ENCODE measurements at places on chromosomes 13 and 19.

DNA sequence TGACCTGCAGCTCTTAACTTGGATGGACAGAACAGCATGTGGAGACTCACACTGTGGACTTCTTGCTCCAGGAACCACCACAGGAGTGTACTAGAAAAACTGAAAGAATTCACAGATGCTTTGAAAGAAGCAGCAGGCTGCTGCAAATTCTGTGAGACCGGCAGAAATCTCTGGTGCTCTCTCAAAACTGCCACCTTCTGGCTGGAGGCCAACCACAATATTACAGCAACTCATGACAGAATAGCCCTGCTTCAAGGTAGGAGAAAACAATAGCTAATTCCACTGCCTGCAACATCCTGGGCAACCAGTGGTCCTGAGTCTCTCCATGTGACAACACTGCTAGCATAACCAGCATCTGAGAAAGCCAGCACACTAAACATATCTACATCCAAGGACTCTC, 26.9 kb downstream of the CDK8 start:
- DNase-seq, result no peak

DNA sequence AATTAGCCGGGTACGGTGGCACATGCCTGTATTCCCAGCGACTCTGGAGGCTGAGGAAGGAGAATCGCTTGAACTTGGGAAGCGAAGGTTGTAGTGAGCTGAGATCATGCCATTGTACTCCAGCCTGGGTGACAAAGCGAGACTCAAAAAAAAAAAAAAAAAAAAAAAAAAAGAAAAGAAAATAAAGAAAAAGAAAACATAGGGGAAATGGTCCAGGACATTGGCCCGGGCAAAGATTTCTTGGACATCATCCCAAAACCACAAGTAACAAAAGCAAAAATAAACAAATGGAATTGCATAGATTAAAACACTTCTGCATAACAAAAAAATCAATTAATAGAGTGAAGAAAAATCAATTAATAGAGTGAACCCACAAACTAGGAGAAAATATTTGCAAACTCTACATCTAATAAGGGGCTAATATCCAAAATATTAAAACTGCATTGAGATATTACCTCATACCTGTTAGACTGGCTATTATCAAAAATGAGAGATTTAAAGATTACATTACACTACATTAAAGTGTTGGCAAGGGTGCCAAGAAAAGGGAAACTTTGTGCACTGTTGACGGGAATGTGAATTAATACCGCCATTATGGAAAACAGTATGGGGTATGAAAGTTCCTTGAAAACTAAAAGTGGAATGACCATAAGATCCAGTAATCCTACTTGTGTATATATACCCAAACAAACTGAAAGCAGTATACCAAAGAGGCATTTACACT, 18.5 kb upstream of the ABCC4 start:
- no peak for DNase-seq

DNA sequence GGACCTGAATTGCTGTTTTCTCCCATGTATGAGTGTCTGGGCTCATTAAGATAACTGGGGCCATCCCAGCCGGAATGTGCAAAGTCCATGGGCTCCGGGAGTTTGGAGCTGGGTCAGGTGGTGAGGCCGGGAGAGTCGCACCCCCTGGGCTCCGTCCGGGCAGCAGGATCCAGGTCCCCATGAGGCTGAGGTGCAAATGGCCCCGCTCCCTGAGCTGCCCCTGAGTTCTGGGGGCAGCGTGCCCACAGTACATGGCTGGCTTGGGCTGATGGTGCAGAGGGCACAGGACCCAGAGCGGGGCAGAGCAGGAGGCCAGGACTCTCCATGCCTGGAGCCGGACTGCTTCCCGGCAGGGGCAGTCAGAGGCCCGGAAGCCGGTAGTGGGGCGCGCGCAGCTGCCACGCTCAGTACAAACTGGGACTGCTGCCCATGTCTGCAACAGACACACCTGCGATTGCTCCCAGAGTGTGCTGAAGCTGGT, 136.0 kb downstream of the KDM4B start:
- no peak for DNase-seq

DNA sequence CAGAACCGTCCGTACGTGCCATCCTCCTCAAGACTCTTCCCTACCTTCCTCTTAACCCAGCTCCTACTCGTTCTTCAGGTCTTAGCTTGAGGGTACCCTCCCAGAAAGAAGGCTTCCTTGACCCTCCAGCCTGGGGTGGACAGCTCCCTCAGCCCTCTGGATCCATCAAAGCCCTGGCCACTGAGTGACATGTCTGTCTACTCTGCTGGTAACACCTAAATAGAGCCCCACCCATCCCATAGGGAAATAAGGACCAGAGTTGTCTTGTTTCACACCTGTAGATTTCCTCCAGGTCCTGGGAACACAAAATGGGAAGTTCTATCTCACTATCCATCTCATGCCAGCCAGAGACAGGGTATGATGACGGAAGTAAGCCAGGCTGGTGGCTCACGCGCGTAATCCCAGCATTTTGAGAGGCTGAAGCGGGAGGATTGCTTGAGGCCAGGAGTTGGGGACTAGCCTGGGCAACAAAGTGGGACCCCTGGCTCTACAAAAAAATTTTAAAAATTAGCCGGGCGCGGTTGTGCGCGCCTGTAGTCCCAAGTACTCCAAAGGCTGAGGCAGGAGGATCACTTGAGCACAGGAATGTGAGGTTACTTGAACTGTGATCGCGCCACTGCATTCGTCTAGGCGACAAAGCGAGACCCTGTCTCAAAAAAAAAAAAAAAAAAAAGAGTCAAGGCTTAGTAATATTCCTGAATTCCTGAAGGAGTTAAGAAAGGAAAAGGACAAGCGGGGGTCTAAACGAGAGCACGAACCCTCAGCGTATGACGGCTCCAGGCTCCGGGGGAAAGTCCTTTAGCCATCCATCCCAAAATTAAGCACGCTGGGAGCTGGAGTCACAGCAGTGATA, 566 bp upstream of the CCDC97 start:
- no peak for DNase-seq

- DNase-seq, result no peak
These were observed 148.0 kb upstream of the PCDH20 start for GRCh38 chr13:61563645-61564044.

- no peak for DNase-seq
These were observed 2.6 kb upstream of the MCEMP1 start for GRCh38 chr19:7674010-7675005.

GRCh38 chr19:15534957-15535864, 26.9 kb downstream of the CYP4F22 start:
- no peak for DNase-seq

DNA sequence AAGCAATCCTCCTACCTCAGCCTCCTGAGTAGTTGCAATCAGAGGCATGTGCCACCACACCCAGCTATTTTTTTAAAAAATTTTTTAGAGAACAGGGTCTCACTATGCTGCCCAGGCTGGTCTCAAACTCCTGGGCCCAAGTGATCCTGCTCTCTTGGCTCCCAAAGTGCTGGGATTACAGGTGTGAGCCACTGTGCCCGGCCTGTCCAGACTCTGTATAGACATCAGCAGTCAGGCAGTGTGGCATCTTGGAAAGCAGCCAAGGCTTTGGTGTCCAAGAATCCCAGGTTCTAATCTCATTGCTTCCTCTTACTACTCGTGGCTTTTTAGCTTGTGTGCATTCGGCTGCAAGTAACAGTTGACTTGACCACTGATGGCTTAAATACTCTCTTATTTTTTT, 43.4 kb downstream of the BICRA start:
- DNase-seq, result no peak

DNA sequence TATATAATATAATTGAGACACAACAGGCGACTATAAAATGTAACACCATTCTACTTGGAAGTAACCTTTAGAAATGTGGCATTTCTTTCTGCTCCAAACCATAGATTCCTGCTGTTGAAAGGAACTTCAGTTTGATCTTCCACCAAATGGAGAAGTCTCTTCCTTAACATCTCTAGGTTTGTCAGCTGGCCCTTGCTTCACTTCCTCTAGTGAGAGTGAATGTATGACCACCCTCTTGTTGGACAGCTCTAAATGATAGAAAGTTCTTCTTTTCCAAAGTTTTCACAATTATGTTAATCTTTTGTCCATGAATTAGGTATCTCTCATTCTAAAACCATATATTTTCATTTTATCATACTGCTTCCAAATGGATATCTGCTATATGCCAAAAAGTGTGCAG, 13.8 kb upstream of the COG6 start:
- DNase-seq, result no peak

- no peak for DNase-seq
These were observed 9.2 kb downstream of the IQCN start for GRCh38 chr19:18264971-18265540.

DNA sequence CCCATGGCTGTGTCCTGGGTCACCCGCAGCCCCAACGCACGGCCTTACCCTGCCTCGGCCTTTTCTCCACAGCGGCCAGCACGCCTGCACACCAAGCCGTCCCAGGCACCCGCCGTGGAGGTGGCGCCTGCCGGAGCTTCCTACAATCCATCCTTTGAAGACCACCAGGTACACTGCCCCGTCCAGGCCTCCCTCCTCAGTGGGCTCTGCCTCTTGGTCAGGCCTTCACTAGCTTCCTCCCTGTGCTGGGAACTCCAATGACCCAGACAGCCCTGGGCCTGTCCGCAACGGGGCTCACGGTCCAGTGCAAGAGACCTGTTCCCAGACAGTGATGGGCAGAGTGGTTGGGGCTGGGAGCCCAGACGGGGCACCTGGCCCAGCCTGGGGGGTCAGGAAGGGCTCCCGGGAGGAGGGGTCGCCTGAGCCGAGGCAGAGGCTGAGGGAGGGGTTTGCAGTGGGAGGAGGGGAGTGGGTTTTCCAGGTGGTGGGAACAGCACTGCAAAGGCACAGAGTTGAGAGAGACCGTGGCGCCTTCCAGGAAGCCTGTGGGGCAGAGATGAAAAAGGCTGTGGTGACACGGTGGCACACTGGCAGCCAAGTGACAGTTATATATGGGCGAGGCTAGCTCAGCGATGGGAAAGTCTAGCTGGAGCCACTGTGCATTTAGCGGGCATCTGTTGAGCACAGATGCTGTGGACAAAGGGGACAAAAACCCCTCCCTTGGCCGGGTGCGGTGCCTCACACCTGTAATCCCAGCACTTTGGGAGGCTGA, 7.3 kb downstream of the NOP53 start:
- no peak for DNase-seq

DNA sequence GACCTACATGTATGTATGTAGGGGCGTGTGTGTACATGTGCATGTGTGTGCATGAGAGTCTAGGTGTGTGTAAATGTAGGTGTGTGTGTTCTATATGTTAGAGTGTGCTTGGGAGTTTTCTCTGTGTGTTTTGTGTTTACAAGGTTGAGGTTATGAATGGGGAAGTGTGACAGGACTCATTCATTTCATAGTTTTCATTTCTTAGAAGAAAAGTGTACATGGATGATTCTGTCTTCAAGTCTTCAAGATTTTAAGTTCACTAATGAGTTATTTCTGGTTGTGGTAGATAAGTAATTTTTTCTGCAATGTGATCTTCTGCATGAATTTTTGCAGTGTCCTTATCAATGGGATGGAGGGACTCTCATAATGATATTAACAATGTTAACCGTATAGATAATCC, 118.2 kb upstream of the SLC10A2 start:
- no peak for DNase-seq

GRCh38 chr13:28744091-28744536, 25.3 kb upstream of the SLC46A3 start:
- no peak for DNase-seq

DNA sequence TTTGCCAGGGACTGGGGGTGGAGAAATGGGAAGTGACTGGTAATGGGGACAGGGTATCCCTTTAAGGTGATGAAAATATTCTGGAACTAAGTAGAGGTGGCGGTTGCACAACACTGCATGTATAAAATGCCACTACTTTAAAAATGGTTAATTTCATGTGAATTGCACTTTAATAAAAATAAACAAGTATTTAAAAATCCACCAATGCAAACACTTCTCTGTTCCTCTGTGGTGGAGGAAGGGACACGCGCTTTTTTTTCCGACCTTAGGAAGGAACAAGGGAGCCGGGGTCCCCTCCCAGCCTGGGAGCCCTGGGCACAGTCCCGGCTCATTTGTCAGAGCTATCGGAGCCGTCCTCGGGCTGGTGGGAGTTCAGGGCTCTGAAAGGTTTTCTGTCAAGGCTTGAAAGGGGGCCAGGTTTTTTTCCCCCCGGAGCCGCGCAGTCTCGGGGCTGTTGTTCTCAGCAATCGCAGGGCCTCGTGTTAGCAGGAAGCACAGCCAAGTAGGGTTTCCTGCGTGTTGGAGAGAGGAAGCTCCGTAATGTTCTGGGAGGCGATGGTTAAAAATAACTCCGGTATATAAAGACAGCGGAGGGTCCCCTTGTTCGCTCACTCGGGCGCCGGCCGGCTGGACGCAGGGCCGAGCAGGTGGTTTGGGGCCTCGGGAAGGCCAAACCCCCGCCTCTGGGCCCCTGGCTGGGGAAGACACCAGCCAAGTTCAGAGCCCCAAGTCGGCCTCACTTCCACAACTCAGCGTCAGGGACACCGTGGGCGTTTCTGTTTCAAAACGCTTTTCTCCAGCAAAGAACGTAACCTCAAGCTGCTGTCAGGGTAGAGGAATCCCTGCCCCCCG, 41.2 kb upstream of the KLF2 start:
- DNase-seq, result no peak

- no peak for DNase-seq
These were observed 192.6 kb downstream of the MAB21L1 start for GRCh38 chr13:35283856-35284255.

- DNase-seq, result no peak
These were observed 287.5 kb upstream of the SOX21 start for GRCh38 chr13:94999871-95000270.

DNA sequence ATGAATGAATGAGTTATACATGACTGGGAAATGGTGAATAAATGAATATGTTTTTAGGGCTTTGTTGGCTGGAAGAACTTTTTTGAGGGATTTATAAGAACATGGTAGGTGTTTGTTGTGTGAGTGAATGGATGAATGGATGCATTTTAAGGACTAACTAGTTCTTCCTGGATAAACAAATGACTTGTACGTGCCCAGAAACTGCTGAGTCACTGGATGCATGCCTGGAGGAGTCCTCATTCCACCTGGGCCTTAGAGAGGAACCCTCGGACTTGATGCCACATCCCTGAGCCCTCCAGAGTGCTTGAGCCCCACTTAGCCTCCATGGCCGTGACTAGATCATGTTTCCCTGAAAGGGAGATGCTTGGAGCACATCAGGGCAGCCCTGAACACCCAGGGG, 153.4 kb downstream of the DPF1 start:
- no peak for DNase-seq

DNA sequence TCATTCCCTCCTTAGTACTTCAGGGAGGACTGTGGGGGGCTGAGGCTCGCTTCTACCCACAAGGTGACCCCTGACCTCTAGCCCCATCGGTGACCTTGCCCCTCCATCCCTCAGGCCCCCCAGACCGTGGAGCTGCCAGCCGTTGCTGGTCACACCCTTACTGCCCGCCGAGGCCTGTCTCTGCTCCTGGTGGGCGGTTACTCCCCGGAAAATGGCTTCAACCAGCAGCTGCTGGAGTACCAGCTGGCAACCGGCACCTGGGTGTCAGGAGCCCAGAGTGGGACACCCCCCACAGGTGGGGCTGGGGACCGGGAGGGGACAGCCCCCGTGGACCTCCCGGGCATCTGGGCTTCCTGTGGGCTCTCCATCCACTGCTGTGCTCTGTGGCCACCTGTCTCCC, 31.9 kb downstream of the MEGF8 start:
- no peak for DNase-seq

DNA sequence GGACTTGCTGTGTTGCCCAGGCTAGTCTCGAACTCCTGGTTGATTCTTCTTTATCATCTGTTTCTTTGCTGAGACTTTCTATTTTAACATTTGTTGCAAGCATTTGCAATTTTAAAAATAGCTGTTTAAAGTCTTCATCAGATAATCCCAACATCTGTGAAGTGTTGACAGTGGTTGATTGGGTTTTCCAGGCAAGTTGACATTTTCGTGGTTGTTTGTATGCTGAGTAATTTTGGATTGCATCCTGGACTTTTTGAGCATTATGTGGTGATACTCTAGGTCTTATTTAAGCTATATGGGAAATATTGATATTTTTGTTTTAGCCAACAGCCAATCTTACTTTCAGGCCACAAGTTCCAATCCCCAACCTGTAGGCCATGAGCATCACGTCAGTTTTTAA, 25.1 kb downstream of the AP1M1 start:
- DNase-seq, result no peak

Measured in D721Med (cell line).